Stimulated activated CD4-positive, alpha-beta T cell treated with anti-CD3 and anti-CD28 coated beads, Interleukin-15, amount 100 ng/mL, for 48 hours (primary cell): ENCODE measurements at places on chromosomes 2 and 18.

- no peak for DNase-seq
Measured at GRCh38 chr2:145460112-145460511, 940.2 kb upstream of the ZEB2 start.

- DNase-seq = no peak
Measured at GRCh38 chr2:168241208-168241607, 6.2 kb downstream of the STK39 start.

DNA sequence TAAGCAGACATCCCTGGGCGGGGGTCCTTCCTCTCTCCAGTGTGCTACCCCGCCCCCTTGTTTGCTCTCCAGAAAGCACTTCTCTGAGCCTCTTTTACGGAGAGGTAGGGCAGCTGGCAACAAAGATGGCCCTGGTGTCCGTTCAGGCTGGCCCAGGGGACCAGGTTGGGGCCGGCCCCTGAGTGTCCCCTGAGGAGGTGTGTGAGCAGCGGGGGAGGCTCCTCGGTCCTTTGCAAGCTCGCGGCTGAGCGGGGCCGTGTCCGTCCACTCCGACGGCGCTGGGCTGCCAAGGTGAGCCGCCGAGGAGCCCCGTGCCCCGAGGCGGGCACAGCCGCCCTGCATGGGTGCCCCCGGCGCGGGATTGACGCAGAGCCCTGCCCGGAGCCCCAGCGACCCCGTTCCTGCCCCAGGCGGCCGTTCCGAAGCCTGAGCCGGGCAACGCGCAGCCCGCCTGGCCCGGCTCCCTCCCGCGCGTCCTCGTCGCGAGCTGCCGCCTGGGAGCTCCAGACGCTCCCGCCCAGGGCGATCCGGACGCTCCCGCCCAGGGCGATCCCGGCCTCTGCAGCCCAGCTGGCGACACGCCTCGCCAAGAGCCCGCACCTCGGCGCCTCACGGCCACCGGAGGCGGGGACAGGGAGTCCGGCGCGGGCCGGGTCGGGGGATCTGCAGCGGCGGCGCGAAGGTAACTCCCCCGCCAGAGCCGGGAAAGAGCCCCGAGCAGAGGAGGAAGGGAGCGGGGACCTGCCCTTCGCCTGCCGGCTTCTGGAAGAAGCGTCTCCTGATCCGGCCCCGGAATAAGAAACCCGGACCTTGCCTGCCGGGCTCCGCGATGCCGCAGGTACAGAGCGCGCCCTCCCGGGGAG is at the start of gene PROKR1:
Gene PROKR1, plus strand, starts transcription at position 569 of the 863 bp plus-strand sequence. CDS start 2,243 bp downstream, outside the sequence.
- DNase-seq = no peak

- no peak for DNase-seq
Measured at GRCh38 chr2:185208261-185208660, 530.3 kb upstream of the FSIP2 start.

DNA sequence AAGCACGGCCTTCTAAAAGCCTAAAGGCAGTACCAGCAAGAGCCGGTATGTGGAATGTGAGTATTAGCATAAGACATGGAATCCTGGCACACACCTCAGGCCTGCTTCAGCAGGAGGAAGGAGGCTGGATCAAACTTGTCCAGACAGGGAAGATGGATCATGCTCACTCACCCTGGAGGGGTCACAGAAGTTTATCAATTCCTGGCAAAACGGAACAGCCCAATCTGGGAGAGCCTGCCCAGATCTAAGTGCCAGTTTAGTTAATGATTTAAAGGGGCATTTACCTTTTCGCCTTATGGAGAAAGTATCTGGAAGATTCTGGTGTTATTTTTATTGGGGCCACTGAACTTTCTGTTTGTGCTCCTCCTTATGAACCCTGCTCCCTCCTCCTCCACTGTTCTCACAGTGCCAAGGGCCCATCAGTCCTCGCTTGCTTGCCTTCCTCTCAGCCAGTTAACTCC is 58.3 kb upstream of the NFE2L2 start:
- no peak for DNase-seq

DNA sequence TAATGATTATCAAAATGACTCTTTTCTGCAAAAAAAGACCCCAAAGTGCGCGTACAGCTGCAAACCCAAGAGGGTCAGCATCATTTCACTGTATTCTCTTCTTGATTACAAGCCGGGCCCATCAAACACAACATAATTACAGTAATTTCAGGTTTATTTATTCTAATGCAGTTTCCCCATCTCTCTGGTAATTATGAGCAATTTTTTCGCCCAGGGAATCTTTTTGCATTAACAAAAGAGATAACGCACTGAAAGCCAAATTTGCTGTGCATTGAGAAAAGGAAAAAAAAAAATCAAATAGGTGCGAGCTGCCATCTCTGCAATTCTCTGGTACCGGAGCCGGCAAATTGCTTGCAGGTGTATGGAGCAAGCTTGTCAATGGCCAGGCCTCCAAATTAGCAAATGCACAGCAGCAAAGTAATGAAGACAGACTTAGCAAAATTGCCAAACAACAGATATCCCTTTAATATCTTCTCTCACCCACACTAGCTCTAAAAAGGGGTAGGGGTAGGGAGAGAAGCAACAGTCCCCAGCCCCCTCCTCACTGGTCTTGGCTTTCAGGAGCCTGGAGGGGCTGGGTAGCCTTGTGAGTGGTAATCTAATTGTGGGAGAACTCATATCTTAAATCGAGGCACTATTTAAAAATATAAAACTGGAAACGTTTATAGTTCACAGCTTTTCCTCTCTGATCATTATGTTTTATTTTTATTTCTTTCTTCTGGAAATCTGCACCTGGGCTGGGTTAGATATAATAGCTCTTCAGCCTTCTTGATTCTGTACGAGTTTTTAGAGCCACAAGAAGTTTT is 6.7 kb downstream of the DLX1 start:
- DNase-seq = no peak

GRCh38 chr18:54720620-54721019 is 107.7 kb upstream of the RAB27B start:
- no peak for DNase-seq

- no peak for DNase-seq
Measured at GRCh38 chr18:31566576-31567306, 24.9 kb upstream of the TTR start.

DNA sequence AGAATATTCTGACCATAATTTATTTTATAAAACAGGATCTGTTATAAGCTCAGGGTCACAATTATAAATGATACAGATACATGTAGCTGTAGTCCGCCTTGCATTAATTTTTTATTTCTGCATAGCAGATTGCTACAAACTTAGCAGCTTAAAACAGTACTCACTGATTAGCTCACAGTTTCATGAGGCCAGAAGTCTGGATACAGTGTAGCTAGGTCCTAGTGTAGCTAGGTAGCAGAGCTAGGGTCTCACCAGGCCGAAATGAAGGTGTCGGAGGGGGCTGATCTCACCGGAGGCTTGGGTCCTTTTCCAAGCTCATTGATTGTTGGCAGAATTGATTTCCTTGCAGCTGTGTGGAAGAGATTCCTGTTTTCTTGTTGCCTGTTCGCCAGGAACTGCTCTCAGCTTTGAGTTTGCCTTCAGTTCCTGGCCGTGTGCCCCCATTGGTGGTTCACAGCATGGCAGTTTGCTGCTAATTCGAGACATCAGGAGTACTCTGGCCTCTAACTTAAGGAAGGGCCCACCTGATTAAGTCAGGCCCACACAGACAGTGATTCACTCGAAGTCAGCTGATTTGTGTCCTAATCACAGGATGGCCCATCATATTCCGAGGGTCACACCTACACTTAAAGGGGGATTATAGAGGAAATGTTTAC is 18.4 kb downstream of the NAPG start:
- no peak for DNase-seq

DNA sequence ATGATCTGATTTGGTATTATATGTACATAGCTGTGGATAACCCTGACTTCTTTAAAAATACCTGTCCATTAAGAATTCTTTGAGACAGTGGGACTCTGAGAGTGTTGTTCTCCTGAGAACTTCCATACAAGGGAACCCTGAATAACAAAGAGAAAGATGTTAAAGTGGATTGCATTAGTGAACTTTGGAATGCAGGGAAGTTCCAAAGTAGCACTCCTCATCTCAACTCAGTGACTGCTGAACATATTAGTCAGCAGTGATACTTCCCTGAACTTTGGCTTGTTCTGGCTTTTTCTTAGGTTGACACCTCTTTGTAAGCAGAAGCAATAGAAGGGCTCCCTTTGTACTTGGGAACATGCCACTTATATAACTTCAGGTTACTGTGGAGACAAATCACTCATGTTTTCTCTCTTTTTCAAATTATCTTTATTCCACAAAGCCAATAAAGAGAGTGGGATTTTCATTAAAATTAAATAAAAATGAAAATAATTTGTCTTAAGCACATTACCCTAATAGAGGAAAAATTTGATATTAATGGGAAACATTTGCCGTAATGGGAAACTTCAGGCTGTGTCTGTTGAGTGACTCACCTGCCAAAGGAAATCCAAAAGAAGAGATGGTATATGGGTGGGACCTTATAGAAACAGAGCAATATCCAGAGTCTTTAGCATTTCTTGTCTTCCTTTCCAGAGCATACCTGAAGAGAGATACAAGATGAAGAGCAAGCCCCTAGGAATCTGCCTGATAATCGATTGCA is 33.3 kb downstream of the CFLAR start:
- DNase-seq = no peak

- no peak for DNase-seq
Measured at GRCh38 chr18:79377187-79377891, 18.4 kb upstream of the NFATC1 start.

- DNase-seq = peak; percentile 47
Measured at GRCh38 chr2:119174216-119174992, 15.9 kb upstream of the C1QL2 start.

GRCh38 chr18:4412286-4412685 is 42.8 kb downstream of the DLGAP1 start:
- DNase-seq = no peak

DNA sequence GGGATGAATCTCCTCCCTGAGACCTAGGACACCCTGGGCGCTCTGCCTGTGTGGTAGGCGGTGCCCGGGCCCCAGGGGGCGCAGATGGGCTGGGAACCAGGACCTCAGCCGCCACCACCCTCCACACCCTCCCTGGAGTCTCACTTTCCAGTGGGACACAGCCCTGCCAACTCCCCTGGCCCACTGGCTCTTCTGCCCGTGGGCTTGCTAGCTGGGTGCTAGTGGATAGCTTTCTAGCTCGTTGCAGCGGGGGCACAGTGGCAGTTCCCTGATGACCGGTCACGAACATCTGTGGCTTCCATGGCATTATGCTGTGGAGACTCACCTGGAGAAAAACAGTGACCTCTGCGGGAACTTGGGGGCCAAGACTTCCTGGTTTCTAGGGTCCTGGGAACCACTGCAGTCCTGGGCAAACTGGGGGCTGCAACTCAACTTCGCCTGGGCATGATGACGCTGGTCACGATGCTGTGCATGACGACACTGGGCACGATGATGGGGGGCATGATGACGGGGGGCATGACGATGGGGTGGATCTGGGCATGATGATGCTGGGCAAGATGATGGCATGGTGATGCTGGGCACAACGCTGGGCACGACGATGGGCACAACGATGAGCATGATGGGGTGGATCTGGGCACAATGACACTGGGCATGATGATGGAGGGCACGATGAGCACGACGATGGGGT is 31.0 kb upstream of the ALLC start:
- no peak for DNase-seq

- DNase-seq = no peak
Measured at GRCh38 chr2:130729322-130730299, 741 bp downstream of the GPR148 start.

- peak; percentile 79 for DNase-seq
Measured at GRCh38 chr18:57437766-57438671, 2.8 kb downstream of the ONECUT2 start.

- DNase-seq = no peak
Measured at GRCh38 chr18:67337696-67338095, 178.8 kb downstream of the DSEL start.

DNA sequence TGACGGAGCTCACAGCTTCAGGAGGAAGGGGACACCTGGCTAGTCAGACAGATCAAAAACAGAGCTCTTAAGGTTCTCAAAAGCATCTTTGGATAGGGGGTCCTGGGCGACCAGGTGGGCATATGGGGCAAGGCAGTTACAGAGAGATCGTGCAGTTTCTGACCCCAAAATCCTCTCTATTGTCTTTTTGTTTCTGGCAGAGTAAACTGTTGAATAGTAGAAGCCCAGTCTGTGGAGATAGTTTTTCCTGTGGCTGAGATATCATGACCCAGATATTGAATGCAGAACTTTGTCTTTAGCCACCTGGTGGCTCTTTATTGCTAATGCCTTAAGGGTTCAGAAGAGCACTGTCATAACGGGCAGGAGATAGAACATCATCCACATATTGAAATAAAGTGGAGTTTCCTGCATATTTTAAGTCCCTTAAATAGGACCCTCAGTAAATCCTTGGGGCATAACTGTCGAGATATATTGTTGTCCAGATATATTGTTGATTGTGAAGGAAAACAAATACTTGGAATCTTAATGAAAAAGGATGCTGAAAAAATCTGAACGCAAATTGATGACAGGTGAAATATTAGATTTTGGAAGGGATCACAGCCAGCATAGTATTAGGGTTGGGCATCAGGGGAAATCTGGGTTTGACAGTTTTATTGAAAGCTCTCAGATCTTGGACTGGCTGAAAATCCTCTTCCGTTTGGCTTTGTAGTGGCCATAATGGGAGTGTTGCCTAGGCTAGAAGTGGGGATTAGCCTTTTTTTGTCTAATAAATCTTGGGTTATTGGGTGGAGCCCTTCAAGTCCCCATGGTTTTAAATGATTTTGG is 14.1 kb upstream of the ZDBF2 start:
- no peak for DNase-seq

GRCh38 chr2:187719510-187719909 is 165.3 kb upstream of the TFPI start:
- no peak for DNase-seq

- no peak for DNase-seq
Measured at GRCh38 chr2:7633566-7634153, 716.4 kb downstream of the RNF144A start.

DNA sequence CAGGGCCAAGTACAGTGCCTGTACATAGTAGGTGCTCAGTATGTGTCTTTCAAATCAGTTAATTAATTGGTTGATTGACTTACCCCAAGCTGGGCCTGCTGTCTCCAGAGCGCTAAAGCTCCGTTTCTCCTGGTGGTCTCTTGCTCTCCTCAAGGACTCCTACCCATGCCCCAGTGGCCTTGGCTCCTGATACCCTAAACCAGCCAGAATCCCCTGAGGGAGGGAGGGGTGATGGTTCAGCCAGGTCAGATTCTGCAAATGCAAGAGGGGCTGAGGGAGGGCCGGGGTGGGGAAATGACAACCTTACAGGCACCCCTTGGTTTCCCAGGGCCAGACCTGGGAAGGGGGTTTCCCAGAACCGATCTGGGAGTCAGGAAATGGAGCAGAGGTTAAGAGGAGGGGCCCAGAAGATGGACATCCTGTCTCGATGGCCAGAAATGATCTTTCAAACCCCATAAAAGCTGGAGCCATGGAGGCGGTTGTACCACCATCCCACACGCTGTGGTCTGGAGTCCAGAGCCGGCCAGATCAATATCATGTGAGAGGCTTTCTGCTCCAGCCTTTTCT is 209.1 kb downstream of the TNS1 start:
- no peak for DNase-seq
